ENCODE measurements at places on chromosomes 11 and 22. TPM values are rescaled to one million over a fixed set of nuclear protein-coding genes. Genes with fewer than 3 reads are reported as not detected.

- peak; percentile 40 for DNase-seq
Measured at GRCh38 chr22:37187552-37187890, 526 bp downstream of the C1QTNF6 start.

The KLHDC7B gene
- 0.17 TPM for total RNA-seq

DNA sequence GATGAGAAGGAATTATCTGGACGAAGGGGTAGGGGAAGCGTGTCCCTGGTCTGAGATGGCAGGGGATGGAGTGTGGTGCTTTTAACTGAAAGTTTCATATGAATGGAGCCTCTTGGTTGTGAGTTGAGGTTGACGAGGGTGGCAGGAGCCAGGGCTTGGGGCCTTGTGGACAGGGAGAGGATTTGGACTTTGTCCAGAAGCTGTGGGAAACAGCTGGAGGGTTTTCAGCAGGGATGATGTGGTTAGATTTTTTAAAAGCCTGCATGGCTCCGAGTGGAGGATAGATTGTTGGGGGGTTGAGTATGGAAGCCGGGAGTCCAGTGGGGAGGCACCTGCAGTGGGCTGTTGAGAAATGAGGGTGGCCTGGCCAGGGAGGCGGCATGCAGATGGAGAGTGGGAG, 24.8 kb downstream of the MYO7A start:
- peak; percentile 12 for DNase-seq

The OR52J3 gene
- total RNA-seq, result not detected

The SYT7 gene
- total RNA-seq, result 0.12 TPM

The CHRM1 gene
- not detected for total RNA-seq

DNA sequence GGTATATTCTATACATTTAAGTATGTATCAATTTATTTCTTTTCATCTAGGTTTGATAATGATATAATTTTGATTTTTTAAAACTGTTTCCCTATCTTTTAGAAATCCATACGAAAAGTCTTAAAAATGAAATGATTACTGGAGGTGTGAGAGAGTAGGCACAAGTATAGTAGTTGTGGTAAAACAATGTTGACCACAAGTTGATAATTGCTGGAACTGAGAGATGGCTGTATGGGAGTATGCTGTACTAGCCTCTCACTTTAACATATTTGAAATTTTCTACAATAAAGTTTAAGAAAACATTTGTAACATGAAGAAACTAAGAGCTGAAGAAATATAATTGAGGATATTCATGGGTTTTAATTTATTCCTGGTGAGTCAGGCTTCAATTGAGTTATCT, 30.0 kb downstream of the FSHB start:
- DNase-seq, result no peak

- no peak for DNase-seq
Measured at GRCh38 chr11:112408517-112408916, 147.9 kb upstream of the PLET1 start.

GRCh38 chr22:33921525-33922348, 1.5 kb upstream of the LARGE1 start:
- DNase-seq, result no peak

DNA sequence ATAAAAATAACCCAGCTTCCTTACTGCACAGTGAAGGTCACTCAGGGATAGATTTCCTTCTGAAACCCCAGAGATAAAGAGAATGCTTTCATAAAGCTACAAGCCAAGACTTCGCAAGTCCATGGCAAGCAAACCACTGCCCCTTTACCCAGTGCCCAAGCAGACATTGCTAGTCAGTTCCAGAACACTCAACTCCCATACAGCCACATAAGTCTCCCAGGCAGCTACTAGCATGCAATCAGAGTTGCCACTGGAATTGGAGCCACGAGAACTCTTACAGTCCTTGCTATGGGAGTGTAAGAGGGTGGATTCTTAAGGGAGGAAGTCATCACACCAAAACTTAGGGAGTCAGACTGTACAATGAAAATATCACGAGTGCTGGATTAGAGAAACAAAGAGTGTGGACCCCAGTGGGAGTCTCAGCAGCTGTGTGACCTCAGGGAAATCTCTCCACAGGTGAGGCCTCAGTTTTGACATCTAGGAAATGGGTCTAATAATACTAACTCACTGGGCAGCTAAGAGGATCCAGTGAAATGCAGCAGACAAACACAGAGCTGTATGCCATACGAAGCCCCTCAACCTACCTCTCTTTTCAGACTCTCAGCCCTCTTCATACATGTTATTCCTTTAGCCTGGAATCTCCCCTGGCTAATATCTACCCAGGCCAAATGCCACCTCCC, 526.6 kb downstream of the MN1 start:
- DNase-seq, result no peak

DNA sequence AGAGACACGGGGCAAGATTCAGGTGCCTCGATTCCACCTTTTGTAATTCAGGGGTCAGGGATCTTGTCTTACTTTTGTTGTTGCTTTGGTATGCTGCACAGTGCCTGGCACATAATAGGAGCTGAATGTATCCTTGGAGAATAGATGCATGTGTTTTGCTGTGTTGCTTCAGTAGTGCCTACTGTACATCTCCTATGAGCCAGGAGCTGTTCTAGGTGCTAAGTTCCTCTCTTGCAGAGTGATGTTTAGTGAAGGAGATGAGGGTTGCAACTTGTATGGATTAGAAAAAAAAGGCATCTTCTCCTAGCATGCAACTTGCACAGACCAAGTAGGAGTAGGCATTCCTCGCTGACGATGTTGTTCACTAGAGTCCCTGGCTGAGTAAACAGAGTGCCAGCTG, 555.4 kb downstream of the NTM start:
- no peak for DNase-seq

The USP2 gene
- 0.17 TPM for total RNA-seq

The SLC22A6 gene
- not detected for total RNA-seq

GRCh38 chr11:132925825-132926469, 606.4 kb downstream of the OPCML start:
- no peak for DNase-seq

The KBTBD4 gene
- total RNA-seq, result 44.7 TPM

The OR4C16 gene
- not detected for total RNA-seq

DNA sequence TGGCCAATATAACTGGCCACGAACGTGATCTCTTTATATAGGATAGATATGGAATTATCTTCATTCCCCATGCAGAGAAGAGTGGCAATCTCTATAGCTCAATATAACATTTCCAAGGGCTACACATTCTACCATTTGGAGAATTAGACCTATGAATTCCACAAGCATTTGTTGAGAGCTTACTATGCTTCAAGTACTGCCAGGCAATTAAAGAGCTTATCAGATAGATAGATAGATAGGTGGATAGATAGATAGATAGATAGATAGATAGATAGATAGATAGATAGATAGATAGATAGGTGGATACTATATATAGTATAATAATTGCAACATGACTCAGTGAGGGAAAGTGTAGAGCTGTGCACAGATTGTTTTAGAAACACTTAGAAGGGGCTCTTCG, 1.5 kb upstream of the OR6X1 start:
- no peak for DNase-seq

DNA sequence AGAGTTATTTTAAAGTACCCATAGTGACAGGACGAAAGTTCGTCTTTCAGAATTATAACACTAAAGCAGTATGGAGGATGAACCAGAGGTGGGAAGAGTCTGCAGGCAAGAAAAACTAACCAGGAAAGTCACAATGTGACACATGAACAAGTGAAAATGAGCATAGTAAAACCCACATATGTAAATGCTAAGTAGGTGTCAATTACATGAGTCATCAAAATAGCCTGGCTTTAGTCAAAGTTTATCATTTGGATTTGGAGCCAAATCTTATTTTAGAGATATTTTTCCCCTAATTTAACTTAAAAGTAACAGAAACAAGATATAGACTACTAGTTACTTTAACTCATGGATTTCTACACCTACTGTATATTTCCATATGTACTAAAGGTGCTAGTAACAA, 159.8 kb downstream of the GRIA4 start:
- no peak for DNase-seq

The MMP1 gene
- total RNA-seq, result 19.7 TPM

DNA sequence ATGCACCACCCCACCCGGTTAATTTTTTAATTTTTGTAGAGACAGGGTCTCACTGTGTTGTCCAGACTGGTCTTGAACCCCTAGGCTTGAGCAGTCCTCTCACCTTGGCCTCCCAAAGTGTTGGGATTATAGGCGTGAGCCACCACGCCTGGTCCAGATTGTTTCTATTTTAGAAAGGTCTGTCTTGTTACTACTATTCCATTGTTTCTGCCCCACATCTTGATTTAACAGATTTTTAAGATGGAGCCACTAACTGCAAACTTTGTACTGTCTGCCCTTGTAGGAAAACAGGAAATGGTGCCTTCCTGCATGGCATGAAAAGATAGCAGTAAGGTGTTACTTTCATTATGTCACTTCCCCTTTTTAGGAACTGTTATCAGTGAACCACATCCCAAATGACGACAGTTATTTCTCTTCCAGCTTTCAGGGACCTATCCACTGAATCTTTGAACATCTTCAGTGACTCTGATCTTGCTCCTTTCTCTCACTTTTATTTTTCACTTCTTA, 23.2 kb downstream of the TAF1D start:
- DNase-seq, result no peak

The E2F8 gene
- total RNA-seq, result 8.2 TPM

DNA sequence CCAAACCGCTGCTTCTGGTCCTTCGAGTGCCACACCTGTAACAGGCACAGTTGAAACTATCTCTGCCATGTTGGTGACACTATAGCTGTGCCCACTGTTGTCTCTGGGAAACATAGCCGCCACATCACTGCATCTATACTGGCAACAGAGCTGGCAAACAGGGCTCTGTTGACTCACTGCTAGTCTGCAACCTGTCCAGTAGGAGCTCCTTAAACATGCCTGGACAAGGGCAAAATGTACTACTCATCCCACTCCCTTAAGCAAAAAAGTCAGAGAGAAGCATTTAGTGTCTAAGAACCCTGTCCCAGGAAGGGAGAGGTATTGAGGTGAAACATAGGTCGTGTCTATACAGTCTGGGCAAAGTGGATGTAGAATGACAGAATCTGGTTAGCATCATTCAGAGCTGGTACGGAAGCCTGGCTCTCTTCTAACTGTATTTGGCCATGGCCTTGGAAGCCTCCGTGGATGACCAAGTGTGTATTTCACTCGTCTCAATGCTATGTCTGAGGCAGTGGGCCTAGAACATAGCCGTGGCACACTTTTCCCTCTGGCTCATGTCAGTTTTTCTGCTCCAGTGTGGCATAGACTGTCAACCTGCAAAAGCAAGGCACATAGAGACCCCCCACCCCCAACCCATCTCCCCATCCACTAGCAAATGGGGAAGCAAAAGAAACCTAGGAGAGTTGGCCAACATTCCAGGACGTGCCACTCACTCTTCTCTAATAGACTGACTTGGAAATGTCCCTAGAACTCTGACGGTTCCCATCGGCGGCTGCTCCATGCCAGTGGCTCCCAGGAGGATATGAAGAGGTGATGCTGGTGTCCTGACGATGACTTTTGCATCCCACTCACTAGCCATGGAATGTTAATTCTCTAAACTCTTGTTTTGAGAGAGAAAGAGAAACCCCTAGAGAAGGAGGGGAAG, 21.4 kb upstream of the PISD start:
- no peak for DNase-seq

The SOX6 gene
- total RNA-seq, result not detected

The C11orf16 gene
- total RNA-seq, result not detected

DNA sequence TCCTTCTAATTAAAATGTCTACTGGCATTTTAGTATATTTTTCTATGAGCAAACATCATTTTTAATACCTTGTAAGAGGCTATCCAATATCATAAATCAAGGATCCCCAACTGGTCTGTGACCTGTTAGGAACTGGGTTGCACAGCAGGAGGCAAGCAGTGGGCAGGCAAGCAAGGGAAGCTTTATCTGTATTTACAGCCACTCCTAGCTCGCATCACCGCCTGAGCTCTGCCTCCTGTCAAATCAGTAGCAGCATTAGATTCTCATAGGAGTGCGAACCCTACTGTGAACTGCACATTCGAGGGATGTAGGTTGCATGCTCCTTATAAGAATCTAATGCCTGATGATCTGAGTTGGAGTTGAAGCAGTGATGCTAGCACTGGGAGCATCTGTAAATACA, 70.2 kb upstream of the CREB3L1 start:
- DNase-seq, result no peak

GRCh38 chr11:35662061-35662648, 420 bp upstream of the TRIM44 start:
- no peak for DNase-seq

The GAL3ST3 gene
- not detected for total RNA-seq

DNA sequence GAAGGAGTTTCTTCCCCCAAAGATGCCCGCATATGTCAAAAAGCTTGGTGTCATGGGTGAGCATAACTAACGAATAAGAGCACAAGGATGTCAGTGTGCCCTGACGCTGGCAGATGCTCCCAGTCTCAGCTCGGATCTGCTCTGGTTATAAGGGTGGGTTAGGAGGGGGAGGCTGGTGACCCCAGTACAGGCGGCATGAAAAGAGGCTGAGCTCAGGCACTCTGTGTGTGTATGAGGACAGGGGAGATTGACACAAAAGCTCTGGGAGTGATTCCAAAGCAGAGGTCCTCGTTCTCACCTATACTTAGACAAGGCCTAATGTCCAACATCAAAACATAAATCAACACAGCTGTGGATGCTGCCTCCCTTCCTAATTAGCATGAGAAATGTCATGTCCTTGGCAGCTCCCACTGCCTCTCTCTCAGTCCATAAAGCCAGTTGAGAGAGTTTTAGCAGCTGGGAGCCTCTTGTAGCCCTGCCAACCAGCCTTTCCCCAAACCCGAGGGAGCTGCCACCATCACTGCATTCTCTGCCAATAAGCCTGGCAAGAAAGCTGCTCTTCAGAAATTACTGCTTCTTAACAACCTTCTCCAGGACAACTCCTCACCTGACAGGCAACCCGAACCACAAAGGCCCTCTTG, 59.8 kb downstream of the SC5D start:
- no peak for DNase-seq

- no peak for DNase-seq
Measured at GRCh38 chr11:92104349-92104748, 120.3 kb upstream of the FAT3 start.

The AQP11 gene
- 5.8 TPM for total RNA-seq

DNA sequence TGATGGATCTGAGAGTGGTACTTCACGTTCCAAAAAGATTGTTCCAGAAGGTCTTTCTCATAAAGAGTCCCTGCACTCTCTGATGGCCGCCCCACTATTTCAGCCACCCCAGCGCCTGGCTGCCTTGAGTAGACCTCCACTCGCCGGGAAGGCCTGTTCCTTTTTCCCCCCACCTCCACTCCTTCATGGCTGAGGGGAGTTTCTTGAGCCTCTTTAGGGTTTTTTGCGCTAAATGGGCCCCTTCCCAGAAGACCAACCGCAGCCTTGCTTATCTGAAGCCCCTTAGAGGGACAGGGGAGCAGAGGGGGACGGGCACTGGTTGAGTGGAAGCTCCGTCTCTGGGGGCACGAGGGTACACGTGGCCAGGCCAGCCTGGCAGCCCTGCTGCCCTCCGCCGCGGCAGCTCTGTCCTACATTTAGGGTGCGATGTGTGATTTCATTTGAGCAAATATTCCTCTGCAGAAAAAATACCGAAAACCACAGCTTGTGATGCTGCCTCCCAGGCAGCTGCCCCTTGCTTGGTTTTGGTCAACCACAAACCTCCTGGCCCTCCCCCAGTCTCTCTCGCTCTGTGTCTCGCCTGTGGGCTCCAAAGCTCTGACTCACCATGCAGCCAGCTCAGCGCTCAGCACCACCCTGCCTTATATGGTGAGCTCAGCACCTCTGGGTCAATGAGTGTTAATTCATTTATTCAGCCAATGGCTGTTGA, 88.7 kb downstream of the TP53I11 start:
- peak; percentile 99 for DNase-seq

The LARGE2 gene
- total RNA-seq, result not detected

The FGF19 gene
- total RNA-seq, result not detected

- no peak for DNase-seq
Measured at GRCh38 chr11:80668039-80668438, 1227.2 kb upstream of the TENM4 start.

The LSP1 gene
- 71.7 TPM for total RNA-seq

The F2 gene
- total RNA-seq, result not detected

- DNase-seq, result no peak
Measured at GRCh38 chr11:87391496-87391895, 353.8 kb downstream of the TMEM135 start.
